ENCODE measurements at places on chromosomes 12 and 14.
A peak's percentile ranks its signal among the peaks of the same experiment; 100 is the strongest.

- DNase-seq: no peak
These were observed 213.6 kb downstream of the KIF26A start for GRCh38 chr14:104351849-104352492.

GRCh38 chr12:131872154-131873051 is 22.0 kb upstream of the ULK1 start:
- no peak for DNase-seq

DNA sequence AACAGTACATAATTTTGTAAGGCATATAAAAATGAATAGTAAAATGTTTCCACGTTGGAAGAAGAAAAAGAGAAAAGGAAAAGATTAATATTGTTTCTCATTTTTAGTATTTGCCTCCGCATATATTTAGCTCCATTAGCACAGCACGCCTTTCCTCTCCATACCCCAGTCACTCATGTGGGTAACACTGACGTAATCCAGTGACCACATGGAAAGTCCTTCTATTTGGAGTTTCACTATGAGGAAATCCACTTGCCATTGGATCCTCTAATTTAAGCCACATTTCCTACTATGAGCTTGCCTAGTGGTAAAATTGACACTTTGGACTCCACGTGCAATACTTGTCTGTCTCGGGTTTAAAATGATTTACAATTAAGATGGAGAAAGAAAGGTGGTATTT is 5.7 kb upstream of the SLCO1A2 start:
- no peak for DNase-seq

GRCh38 chr12:16407346-16407745 is 59.9 kb downstream of the MGST1 start:
- DNase-seq: no peak

GRCh38 chr12:112354399-112354798 is 27.8 kb downstream of the HECTD4 start:
- no peak for DNase-seq

DNA sequence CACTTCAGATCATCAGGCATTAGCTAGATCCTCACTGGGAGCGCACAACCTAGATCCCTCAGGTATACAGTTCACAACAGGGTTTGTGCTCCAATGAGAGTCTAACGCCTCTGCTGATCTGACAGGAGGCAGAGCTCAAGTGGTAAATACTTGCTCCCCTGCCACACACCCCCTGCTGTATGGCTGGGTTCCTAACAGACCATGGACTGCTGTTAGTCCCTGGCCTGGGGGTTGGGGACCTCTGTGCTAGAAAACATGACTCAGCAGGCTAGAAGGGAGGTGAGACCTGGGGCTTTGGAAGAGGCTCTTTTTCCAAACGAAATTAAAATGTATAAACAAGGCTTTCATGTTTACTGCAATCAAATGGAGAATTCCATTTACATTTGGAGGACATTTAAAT is 691.1 kb downstream of the FLRT2 start:
- no peak for DNase-seq

GRCh38 chr12:89706986-89707702 is 1.5 kb downstream of the ATP2B1 start:
- peak; percentile 64 for DNase-seq

- DNase-seq: no peak
These were observed 1.0 kb upstream of the EML1 start for GRCh38 chr14:99792210-99792535.

DNA sequence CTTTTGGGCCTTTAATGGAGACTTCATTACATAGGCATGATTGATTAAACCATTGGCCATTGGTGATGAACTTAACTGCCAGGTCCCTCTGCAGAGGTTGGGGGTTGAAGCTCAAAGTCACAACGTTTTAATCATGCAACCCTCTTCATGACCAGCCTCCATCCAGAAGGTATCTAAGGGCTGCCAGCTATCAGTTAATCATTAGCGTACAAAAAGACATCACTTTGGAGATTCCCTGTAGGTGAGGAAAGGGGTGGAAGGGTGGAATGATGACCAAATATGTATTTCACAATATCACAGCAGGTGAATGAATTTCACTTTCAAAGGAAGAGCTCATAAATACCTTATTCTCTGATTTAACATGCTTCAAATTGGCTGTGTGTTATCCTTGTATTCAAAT is 92.0 kb downstream of the MIPOL1 start:
- no peak for DNase-seq

DNA sequence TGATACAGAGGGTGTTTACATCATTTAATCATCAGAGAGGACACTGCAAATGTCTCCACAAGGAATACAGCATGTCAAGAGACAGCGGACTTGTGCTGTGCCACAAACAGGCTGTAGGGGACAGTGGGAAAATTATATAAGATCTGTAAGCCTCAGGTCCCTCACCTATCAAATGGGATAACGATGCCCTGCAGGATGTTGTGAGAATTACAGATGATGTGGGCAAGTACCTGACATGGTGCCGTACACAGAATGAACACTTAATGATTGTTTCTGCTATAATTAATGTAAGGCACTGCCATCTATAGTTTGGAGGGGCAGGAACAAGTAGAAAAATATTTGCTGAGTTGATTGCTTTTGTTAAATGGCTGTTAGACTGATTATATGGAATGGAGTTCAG is 81.9 kb upstream of the GTF2A1 start:
- no peak for DNase-seq
